ENCODE measurements at places on chromosomes 5 and 9. TPM values are rescaled to one million over a fixed set of nuclear protein-coding genes. Genes with fewer than 3 reads are reported as not detected.

SLC6A18 gene
- total RNA-seq: not detected

PCDHA10 gene
- total RNA-seq: 1.0 TPM

GARIN3 gene
- not detected for total RNA-seq

ADGRV1 gene
- 2.9 TPM for total RNA-seq

ALDH1A1 gene
- 18.5 TPM for total RNA-seq

TIMD4 gene
- total RNA-seq: 0.23 TPM

PCDHGB1 gene
- 0.30 TPM for total RNA-seq

GADD45G gene
- total RNA-seq: 25.4 TPM

SLC4A9 gene
- 1.4 TPM for total RNA-seq

VAV2 gene
- 6.9 TPM for total RNA-seq

Measured in lower leg skin (tissue), 4 donors.